ENCODE measurements at places on chromosomes 4 and X. TPM values are rescaled to one million over a fixed set of nuclear protein-coding genes. Genes with fewer than 3 reads are reported as not detected.
A peak's percentile ranks its signal among the peaks of the same experiment; 100 is the strongest.

- DNase-seq = peak; percentile 73
Measured at GRCh38 chrX:154717824-154718223, 33.1 kb downstream of the GAB3 start.

DNA sequence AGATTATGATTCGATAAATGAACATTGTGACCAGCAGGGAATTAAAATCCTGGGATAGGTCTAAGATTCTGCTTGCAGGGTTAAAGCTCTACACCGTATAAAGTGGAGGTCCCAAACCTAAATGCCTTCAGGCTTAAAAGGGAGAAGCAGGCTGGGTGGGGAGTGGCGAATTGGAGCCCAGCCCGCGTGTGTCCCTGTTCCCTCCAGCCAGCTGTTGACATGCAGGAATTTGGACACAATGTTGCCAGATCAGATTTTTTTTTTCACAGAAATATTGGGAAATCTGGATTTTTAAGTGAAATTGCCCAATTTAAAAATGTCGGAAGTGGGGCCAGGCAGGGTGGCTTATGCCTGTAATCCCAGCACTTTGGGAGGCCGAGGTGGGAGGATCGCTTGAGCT, 60.5 kb downstream of the ELF4 start:
- no peak for DNase-seq

DNA sequence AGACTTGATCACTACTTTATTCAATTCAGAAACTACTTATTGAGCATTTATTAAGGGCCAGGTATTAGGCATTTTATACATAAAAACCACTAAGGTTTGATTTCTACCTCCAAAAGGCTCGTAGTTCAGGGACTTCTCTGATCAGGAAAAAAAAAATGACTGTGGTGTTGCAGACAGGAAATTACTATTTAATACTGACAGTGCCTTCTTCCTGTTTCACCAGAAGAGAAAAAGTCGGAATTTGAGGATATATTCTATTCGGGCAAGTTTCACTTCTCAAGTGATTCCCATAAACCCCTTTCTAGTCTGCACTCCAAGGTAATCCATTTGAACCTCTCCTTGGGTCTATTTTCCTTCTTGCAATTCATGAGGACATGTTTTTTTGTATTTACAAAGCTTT, 15.3 kb upstream of the TASL start:
- DNase-seq = no peak

DNA sequence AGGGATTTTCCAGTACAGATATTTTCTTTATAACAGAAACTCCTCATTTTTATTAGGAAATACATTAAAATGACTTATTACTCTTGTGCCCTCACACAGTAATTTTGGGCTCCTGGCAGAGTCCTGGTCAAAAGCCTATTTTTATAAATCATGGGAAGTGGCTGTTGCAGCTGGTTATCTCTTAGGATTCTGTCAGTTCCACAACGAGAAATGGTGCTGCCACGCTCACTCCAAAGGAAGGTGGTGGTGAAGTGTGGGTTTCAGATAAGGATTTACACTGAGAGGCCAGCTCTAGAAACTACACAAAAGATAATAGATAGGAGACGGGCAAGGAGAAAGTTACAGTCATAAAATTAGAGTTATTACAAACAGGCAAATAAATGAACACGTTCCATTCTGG, 159.2 kb upstream of the FAM241A start:
- DNase-seq = no peak

DNA sequence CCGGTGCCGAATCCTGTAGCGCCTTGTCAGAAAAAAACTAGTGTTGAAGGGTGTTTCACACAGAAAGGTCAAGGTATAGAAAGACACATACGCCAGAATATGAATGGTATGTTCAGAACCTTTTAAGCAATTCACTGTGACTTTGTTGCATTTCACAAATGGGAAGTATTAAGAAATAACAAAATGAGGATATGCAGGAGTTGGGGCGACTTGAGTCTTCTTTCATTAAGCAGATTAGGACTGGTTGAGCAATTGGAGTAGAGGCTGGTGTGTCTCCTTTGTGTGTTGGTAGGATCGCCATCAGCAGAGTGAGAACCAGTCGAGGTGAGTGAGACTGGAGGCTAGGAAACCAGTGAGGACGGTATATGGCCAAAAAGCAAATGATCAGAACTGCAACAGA, 1454.5 kb upstream of the TENM3 start:
- DNase-seq = no peak

MAGEA6 gene
- 228 TPM for total RNA-seq

- no peak for DNase-seq
Measured at GRCh38 chr4:107718351-107718965, 1.6 kb downstream of the PAPSS1 start.

GRCh38 chr4:24794916-24795665, at the start of gene SOD3:
Gene SOD3 (plus strand): TSS chr4:24795573. CDS start chr4:24799522, 3,949 bp downstream.
- DNase-seq = peak; percentile 25

DNA sequence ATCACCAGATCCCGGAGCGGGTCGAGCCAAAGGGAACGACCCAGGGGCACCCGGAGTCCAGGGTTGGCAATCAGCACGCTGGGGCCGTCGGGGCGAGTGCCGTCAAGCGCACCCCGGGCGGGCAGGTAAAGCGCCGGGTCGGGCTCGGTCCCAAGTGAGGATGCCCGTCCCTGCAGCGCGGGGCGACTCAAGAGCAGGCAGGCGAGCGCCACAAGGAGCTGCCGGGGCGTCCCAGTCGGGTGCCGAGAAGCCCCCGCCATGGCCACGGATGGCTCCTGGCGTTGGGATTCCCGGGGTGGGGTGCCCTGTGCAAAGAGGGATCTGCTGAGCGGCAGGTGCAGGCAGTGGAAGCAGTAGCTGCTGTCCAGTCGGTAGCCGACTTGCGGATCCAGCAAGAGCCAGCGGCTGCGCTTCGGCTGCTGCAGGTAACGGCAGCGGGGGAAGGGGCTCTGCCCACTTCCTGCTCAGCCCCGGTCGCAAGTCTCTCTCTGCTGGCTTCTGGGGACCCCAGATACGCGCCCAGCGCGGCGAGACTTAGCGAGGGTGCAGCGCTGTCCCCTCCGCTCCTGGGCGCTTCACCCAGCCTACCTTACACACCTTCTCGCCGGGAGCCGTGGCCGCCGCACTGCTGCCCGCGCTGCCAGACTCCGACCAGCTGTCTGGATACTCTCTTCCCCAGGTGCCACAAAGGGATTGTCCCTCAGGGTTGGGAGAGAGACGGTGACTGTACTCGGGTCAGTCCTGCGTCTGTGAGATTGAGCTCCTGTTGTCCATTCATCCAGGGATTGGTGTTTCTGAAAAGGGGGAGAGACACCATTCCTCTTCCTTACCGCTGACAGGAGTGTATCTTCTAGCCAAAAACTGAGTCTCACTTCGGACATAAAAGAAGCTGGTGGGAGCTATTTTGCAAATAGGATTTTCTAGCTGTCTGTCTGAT, at the start of gene FREM3:
TSS of gene FREM3 (minus strand) at position 260 of the 937 bp plus-strand sequence. CDS start at position 260, 0 bp downstream.
- DNase-seq = no peak

FOXR2 gene
- 16.4 TPM for total RNA-seq

- peak; percentile 75 for DNase-seq
Measured at GRCh38 chr4:26372525-26373172, 51.8 kb downstream of the RBPJ start.

DNA sequence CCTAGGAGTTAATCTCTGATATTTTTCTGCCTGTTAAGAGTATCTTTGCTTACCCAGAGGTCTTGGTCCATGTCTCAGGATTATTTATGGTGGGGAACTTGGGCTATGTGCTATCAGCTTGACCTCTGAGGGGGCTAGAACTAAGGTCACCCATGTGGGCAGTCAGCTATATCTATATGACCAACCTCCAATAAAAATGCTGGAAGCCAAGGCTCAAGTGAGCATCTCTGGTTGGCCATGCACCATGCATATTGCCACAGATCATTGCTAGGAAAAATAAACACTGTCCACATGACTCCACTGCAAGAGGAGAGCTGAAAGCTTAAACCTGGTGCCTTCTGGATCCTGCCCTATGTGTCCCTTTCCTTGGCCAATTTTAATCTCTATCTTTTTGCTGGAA, 196.5 kb upstream of the SLC7A11 start:
- DNase-seq = peak; percentile 8

GRCh38 chr4:111535792-111536191, 609.5 kb upstream of the FAM241A start:
- DNase-seq = no peak

PDZD4 gene
- total RNA-seq = 0.16 TPM

- DNase-seq = no peak
Measured at GRCh38 chrX:41184312-41184711, 99.1 kb downstream of the USP9X start.

DNA sequence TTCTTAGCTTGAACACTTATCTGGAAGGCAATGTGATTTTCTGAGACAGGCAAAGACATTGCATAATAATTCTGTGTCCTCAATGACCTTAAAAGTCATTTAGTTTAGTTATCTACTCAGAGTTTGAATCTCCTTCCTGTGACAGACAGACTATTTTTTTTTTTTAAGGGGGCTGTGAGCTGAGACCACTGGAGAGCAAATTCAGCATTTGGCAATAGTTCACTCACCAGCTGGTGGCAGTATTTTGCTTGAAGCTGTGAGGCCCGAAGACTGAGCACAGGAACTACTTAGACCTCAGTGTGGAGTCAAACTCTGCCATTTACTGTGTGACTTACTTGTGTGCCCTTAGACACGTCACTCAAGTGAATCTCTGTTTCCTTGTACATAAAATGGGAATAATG, 22.9 kb upstream of the CPE start:
- DNase-seq = peak; percentile 53

FGFBP1 gene
- total RNA-seq = 0.47 TPM

GRCh38 chrX:77444075-77444474, 3.1 kb upstream of the FGF16 start:
- peak; percentile 8 for DNase-seq

DNA sequence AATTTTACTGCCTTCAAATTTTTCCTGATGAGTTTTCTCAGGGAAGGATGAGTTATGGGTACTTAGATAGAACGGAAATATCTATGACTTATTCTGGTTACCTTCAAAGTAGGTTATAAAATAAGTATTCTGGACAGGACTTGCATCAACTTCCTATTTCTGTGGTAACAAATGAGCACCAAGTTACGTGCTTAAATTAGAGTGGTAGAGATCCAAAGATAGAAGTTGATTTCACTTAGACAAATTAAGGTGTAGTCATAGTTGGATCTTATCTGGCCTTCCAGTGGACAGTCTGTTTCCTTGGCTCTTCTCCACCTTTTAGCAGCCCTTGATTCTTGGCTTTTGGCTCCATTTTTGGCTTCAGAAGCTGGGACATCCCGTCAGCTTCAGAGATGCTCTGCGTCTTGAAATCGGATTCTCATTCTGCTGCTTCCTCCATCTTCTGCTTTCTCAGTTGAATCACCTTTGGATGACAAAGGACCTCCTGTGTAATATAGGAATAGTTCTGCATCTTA, 109.9 kb downstream of the ZNF518B start:
- DNase-seq = peak; percentile 8

TRAPPC11 gene
- total RNA-seq = 15.4 TPM

ZNF630 gene
- total RNA-seq = not detected

GRCh38 chr4:82629238-82630000, 67.6 kb upstream of the TMEM150C start:
- peak; percentile 43 for DNase-seq

DNA sequence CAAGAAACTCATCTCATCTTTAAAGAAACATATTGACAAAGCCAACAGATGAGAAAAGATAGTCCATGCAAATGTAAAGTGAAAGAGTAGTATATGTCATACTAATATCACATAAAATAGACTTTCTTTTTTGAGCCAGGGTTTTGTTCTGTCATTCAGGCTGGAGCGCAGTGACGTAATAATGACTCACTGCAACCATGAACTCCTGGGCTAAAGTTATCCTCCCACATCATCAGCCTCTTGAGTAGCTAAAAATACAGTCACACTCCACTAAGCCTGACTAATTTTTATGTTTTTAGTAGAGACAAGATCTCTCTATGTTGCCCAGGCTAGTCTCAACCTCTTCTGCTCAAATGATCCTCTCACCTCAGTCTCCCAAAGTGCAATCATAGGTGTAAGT, 51.8 kb upstream of the TRAM1L1 start:
- peak; percentile 95 for DNase-seq

CACNA1F gene
- total RNA-seq = not detected

DNA sequence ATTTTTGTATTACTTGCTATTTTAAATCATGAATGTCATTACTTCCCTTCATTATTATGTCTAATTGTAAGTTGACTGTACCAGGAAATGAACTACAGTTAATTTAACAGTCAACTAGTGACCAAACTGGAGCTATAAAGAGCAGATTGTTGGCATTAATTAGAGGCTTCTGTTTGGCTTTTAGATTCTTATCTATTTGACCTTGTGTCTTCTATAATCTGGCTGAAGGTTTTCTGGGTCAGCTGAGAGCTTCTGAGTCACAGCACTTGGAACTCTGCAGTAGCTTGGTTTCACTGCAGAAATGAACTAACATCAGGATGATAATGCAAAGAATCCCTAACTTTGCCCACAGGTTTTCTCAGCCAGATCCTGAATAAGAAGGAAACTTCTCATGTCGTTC, 169.2 kb upstream of the LEF1 start:
- DNase-seq = peak; percentile 54

TMEM144 gene
- total RNA-seq = not detected

GPR119 gene
- total RNA-seq = not detected

DNA sequence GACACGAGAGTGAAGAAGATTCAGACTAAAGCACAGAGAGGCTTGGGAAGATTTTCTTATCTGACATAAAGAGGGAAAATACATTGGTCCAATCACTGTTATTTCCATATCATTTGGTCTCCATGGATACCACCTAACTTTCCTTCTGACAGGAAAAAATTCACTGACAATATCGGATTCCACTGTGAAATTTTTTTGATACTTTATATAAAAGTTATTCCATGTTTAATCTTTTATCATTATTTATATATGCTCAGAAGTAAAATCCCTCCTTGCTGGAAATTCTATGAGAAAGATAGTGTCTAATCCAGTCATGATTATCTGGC, 3.6 kb downstream of the IRF2 start:
- DNase-seq = no peak

DNA sequence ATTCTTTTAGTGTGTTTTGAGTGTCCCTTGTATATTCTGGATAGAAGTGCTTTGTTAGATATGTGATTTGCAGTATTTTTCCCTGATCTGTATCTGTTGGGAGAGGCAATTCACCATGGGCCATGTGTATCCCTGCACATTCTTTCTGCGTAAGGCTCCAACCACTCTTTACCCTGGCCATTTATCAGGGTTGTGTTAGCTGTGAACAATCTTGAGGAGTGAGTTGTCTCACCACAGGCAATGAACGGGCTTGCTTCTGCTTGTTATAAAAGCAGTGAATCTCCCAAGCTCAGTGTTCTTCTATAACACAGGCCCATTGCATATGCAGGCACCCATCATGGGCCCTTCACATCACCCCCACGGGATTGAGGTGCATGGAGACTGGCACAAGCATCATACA, 18.9 kb upstream of the SMIM10 start:
- no peak for DNase-seq

SORBS2 gene
- 14.6 TPM for total RNA-seq

FREM3 gene
- total RNA-seq = not detected

PTTG2 gene
- not detected for total RNA-seq

- no peak for DNase-seq
Measured at GRCh38 chr4:134018846-134019245, 182.7 kb downstream of the PABPC4L start.
